Anterior cingulate cortex (tissue), 58 donors: ENCODE measurements at places on chromosomes 13 and 19.

GRCh38 chr19:50721441-50722137 lies 1.6 kb upstream of the CLEC11A start:
- DNase-seq = no peak

- no peak for DNase-seq
These were observed 136.4 kb downstream of the URI1 start for GRCh38 chr19:30078381-30078910.

GRCh38 chr19:37719111-37719926 lies at the start of gene ZNF607:
ZNF607 (minus strand) TSS chr19:37719761; CDS start chr19:37711618, 8,143 bp downstream.
- peak; percentile 89 for DNase-seq

DNA sequence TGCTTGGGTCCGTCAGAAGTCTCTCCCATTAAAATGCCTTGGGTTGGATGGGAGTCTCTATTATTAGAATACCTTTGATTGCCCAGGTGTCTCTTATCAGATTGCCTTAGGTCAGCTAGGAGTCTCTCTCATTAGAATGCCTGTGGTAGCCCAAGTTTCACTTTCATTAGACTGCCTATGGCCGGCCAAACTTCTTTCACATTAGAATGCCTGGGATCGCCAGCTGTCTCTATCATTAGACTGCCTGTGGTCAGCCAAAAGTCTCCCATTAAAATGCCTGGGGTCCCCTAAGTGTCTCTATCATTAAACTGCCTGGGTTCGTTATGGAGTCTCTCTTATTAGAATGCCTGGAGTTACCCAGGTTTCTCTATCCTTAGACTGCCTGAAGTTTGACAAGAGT lies 1476.7 kb downstream of the UQCRFS1 start:
- DNase-seq = no peak

DNA sequence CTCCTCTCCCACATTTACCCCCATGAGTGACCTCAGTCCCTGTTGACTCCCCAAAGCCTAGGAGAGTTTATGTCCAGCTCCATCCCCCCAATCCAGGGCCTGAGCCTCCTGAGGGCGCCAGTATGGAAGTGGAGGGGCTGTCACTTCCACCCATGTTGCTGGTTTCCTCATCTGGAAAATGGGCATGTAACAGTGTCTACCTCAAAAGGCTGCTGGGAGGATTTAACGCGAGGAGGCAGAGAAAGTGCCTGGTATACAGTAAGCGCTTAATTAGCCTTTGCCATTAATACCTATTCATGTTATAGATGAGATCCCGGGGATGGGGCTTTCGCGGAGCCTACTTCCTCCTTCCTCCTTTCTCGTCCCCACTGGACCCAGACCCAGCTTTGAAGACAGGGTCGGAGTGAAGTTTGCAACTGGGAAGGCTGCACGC lies 476 bp downstream of the TYK2 start:
- no peak for DNase-seq

DNA sequence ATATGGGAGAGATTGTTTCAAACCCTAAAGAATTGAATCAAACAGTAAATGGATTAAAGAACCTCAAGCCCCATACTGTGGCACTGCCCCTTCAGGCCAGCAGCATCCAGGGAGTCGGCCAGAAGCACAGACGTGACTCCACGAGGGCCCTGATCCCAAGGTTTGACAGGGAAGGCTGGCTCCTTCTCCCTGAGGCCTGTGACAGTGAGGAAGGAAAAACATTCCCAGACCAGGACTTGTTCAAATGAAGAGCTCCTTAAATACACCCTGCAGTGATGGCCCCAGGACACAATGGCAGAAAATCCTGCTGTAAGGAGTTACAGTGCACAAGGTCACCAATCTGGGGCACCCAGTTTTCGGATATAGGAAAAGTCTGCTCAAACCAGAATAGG lies 91.0 kb downstream of the COL4A1 start:
- no peak for DNase-seq

DNA sequence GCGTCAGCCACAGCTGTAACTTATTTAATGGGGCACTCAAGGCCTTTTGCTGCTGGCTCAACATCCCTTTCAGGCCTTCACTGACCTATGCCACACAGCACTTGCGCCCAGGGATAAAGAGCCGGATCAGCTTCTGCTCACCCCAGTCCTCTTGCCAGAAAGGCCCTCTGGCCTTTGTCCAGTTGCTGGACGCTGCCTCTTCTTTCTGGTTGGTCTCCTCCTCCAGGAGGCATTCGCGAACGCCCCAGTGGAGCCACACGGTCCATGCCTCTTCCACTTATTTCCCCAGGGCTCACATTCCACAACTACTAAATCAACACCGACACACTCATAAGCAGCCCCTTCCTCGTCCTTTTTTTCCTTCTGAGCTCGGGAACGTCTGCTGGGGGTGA lies 3.7 kb upstream of the ZNF329 start:
- peak; percentile 11 for DNase-seq

DNA sequence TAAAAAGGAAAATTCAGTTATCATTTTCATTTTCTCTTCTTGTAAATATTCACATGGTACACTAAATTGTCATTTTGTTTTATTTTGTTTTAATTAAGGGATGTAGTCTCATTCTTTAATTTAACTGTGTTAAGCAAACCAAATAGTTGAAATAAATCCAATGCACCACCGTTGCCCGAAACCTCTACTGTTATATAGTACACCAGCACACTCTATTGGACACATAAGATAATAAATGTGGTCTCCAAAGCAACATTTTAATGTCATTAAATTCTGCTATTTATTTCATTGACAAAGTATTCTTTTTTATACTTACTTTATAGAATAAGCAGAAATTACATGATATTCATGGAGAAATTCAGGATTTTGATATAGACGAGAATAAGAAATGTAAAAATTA lies 156.4 kb upstream of the FREM2 start:
- DNase-seq = no peak
